Activated naive CD8-positive, alpha-beta T cell treated with anti-CD3 and anti-CD28 coated beads for 36 hours (primary cell): ENCODE measurements at places on chromosomes 1 and 21. TPM values are rescaled to one million over a fixed set of nuclear protein-coding genes. Genes with fewer than 3 reads are reported as not detected.
A peak's percentile ranks its signal among the peaks of the same experiment; 100 is the strongest.

The RNU1-2 gene
- total RNA-seq = 874 TPM

GRCh38 chr21:25496825-25497482 is 110.3 kb downstream of the MRPL39 start:
- no peak overlapping the region for H3K27ac ChIP-seq
- H3K36me3 ChIP-seq = peaks cover 56% of the 10 kb centered on the region
- H3K4me3 ChIP-seq = no peak overlapping the region
- DNase-seq = no peak

DNA sequence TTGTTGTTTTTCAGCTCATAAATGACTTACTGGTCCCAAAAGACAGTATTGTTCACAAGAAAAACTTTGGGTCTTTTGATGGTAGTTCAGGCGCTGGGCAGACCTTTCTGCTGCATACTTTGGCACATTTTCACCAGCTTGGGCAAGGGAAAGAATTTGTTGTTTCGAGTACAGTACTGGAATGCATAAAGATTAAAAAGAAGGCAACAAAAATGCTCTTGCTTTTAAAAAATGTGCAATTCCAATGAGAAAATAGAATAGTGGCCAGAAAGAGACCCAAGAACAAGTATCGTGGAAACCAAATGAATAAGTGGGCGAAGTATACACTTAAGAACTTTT is 56.0 kb downstream of the CLIC6 start:
- DNase-seq = no peak
- H3K36me3 ChIP-seq = no peaks in the 10 kb centered on the region
- H3K27ac ChIP-seq = no peak overlapping the region

DNA sequence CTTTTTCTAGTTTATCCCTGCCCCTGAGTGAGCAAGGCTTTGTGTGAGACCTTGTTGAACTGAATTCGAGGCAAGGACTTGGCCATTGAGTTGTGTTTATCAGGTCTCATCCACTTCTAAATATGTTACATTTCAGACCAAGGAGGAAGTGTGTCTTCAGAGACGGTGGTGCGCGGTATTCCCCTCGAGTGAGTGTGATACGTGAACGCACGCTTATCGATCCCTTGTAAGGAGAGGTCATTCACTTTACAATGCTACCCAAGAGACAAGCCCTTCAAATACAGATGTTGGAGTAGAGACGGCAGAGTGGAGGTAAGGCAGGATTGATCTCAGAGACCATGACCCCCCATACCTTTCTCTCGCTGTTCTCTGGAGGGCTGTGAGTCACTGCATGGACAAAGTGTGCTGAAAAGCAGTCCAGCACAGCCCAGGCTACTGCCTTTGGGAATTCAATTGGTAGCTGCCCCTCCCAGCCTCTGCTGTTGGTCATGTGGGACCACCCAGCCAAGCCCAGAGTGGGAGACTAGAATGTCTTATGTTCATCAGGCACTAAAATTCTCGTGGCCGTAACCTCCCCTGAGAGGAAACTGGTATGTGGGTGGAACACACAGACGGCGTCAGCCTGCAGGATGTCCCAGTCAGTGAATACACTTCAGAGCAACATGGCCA is 16.3 kb upstream of the MTARC1 start:
- H3K4me3 ChIP-seq = no peak overlapping the region
- DNase-seq = no peak
- peaks cover 13% of the 10 kb centered on the region for H3K27me3 ChIP-seq
- no peak overlapping the region for H3K27ac ChIP-seq

DNA sequence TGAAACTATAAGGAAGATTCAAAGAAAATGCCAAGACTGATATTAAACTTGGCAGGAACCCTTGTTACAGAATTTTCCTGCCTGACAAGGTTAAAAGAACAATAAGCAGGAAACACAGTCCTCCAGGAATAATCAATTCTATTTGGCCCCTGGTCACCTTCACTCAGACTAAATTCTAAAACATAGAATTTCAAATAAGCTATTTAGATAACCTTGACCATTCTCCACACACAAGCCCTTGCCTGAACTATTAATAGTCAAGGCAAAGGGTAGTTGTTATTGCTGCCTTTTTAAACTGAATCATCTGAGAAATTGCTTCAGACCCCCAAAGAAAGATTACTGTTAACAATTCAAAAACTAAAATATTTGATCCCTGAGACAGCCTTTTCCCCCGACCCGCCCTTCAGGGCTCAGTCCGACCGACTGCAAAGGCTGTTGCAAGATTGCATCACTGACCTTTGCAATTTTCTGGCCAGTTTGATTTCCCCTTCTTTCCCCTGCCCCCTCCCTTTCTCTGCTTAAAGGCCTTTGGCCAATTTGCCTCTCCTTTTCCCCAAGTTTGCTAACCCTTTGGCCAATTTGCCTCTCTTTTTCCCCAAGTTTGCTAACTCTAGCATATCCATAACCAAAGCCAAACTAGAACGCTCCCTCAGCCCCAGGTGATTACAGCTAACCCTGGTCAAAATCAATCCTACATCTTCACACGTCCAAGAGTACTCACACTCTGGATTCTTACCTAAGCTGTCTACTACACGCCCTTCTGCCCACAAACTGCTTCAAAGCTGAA is 1.4 kb upstream of the G0S2 start:
- peak overlapping the region; percentile 44 for H3K27ac ChIP-seq
- peaks cover 11% of the 10 kb centered on the region for H3K36me3 ChIP-seq
- H3K27me3 ChIP-seq = peaks cover 52% of the 10 kb centered on the region
- no peak for DNase-seq
- H3K4me3 ChIP-seq = peak overlapping the region; percentile 76
- peaks cover 36% of the 10 kb centered on the region for H3K4me1 ChIP-seq

- no peak overlapping the region for H3K27ac ChIP-seq
- peaks cover 14% of the 10 kb centered on the region for H3K4me1 ChIP-seq
- H3K27me3 ChIP-seq = no peaks in the 10 kb centered on the region
- no peak overlapping the region for H3K4me3 ChIP-seq
- DNase-seq = no peak
- peaks cover 19% of the 10 kb centered on the region for H3K36me3 ChIP-seq
Measured at GRCh38 chr21:45513741-45514310, 28.4 kb downstream of the SLC19A1 start.

GRCh38 chr1:219119839-219120238 is 53.8 kb upstream of the LYPLAL1 start:
- no peak overlapping the region for H3K27ac ChIP-seq
- no peaks in the 10 kb centered on the region for H3K36me3 ChIP-seq
- no peaks in the 10 kb centered on the region for H3K27me3 ChIP-seq
- no peaks in the 10 kb centered on the region for H3K4me1 ChIP-seq
- no peak for DNase-seq

GRCh38 chr1:184191181-184191621 is 139.7 kb downstream of the TSEN15 start:
- H3K27ac ChIP-seq = no peak overlapping the region
- peaks cover 16% of the 10 kb centered on the region for H3K27me3 ChIP-seq
- no peak overlapping the region for H3K4me3 ChIP-seq
- H3K4me1 ChIP-seq = no peaks in the 10 kb centered on the region
- no peak for DNase-seq
- H3K36me3 ChIP-seq = no peaks in the 10 kb centered on the region

DNA sequence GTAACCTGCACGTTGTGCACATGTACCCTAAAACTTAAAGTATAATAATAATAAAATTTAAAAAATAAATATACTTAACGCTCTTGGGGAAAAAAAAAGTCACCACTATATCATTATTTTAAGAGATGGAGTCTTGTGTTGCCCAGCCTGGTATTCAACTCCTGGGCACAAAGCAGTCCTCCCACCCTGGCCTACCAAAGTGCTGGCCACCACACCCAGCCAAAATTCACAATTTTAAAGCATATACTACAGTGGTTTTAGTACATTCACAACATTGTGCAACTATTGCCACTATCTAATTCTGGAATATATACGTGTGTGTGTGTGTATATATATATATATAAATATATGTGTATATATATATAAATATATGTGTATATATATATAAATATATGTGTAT is 5.9 kb downstream of the HMGN2 start:
- peaks cover 40% of the 10 kb centered on the region for H3K4me1 ChIP-seq
- peaks cover 44% of the 10 kb centered on the region for H3K36me3 ChIP-seq
- H3K27me3 ChIP-seq = no peaks in the 10 kb centered on the region
- no peak for DNase-seq
- H3K4me3 ChIP-seq = no peak overlapping the region

- H3K27ac ChIP-seq = no peak overlapping the region
- no peaks in the 10 kb centered on the region for H3K36me3 ChIP-seq
- no peaks in the 10 kb centered on the region for H3K4me1 ChIP-seq
- peaks cover 36% of the 10 kb centered on the region for H3K27me3 ChIP-seq
- DNase-seq = no peak
Measured at GRCh38 chr1:159239551-159240220, 35.0 kb downstream of the ACKR1 start.

- H3K4me1 ChIP-seq = peaks cover 4% of the 10 kb centered on the region
- no peaks in the 10 kb centered on the region for H3K27me3 ChIP-seq
- H3K36me3 ChIP-seq = no peaks in the 10 kb centered on the region
- DNase-seq = no peak
Measured at GRCh38 chr21:43347461-43348169, 79.3 kb downstream of the SIK1 start.

DNA sequence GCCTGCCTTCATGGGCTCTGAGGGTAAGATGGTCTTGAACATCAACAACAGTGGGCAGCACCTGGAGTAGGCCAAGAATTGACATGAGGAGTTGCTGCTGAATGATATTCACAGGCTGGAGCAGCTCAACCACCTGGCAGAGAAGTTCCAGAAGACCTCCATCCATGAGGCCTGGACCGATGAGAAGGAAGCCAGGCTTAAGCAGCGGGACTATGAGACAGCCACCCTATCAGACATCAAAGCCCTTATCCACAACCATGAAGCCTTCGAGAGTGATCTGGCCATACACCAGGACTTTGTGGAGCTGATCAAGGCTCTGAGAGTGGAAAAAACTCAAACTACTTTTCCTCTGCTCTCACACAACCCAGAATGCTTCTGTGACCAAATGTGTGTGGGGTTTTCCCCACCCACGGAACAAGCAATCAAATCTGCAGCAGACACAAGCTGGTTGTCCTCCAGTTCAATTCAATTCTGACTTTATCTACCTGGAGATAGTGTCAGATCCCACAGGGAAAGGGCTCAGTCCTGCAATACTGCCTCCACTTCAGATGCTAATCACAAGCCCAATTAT is 12.1 kb upstream of the EPHA10 start:
- no peak overlapping the region for H3K4me3 ChIP-seq
- peak; percentile 46 for DNase-seq
- H3K27me3 ChIP-seq = peaks cover 22% of the 10 kb centered on the region

The ZNF648 gene
- not detected for total RNA-seq

The PRELP gene
- total RNA-seq = not detected

The LIPI gene
- not detected for total RNA-seq

The TGFBR3 gene
- total RNA-seq = 4.4 TPM

DNA sequence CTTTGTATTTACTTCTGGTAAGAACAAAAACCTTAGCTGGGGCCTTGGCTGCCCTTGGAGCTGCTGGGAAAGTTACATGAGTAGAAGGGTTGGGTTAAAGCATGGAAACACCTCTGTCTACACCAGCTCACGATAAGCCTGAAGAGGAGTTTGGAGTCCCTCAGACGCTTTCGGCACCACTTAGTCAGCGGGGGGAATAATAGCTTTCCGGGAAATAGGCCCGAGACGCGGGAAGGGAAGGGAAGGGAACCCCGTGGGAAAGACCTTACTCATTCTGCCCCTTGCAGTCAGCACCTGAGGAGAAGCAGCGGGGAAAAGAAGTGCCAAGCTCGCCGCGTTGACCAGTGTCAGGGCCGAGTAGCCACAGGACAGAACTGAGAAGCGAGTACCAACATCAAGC is 66.4 kb upstream of the PDE9A start:
- no peak overlapping the region for H3K4me3 ChIP-seq
- no peak for DNase-seq
- H3K27ac ChIP-seq = no peak overlapping the region
- peaks cover 15% of the 10 kb centered on the region for H3K4me1 ChIP-seq
- no peaks in the 10 kb centered on the region for H3K27me3 ChIP-seq

The KRTAP21-2 gene
- not detected for total RNA-seq
